ENCODE measurements at places on chromosomes 5 and 9.

DNA sequence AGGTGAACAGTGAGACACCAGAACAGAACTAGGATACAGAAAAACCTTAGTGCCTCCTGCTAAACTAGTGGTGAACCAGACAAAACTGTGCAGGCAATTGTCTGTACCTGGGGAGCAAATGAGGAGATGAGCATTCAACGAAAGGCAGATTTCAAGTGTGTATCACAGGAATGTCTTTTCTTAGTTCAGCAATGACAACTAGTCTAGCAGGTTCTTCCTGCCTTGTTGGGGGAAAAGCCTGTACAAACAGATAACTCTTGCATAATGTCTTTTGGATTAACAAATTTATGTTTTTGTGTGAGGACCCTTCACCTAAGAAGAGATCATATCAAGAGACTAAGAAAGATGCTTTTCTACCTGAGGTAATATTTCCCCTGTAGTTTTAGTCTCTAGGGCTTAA lies 21.8 kb upstream of the DENND4C start:
- no peak for DNase-seq

DNA sequence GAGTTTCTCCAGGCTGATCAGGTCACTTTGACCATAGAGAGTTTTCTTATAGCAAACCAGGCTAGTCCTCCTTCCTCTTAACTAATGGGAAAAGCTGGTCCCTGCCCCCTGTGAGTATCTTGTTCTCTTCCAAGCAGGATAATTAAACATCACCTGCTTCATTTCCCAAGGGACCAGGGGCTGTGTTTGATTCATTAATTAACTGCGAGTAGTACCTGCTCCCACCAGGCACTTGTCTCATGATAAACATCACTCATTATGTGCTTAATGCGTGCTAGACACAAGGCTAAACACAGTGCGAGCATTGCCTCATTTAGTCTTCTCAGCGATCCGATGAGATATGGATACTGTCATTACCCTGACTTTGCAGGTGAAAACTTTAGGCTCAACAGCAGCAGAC lies 1.7 kb upstream of the FAM163B start:
- DNase-seq, result no peak

GRCh38 chr9:117548556-117548955 lies 133.7 kb upstream of the ASTN2 start:
- DNase-seq, result no peak

- DNase-seq, result no peak
These were observed 82.1 kb downstream of the LMX1B start for GRCh38 chr9:126695701-126696400.

DNA sequence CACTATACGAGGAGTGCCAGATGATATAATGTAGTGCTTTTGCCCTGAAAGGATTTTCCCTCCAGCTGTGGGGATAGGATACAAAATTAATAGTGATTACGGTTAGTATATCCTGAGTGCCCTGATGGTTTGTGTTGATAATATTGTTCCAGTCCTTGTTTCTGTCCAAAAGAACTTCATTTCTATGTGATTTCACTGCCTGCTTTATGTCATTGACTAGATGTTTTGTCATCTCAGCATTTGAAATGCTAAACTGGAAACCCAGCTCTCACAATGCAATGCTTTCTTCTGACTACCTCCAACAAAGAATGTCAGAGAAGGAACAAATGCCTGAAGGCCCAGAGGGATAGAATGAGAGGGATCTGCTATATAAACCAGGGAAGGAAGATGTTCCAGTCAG lies 177.8 kb downstream of the NIPBL start:
- DNase-seq, result no peak

- DNase-seq, result no peak
These were observed 108.1 kb upstream of the MVB12B start for GRCh38 chr9:126218359-126219125.

- no peak for DNase-seq
These were observed 241.7 kb upstream of the NR4A3 start for GRCh38 chr9:99579964-99580363.

DNA sequence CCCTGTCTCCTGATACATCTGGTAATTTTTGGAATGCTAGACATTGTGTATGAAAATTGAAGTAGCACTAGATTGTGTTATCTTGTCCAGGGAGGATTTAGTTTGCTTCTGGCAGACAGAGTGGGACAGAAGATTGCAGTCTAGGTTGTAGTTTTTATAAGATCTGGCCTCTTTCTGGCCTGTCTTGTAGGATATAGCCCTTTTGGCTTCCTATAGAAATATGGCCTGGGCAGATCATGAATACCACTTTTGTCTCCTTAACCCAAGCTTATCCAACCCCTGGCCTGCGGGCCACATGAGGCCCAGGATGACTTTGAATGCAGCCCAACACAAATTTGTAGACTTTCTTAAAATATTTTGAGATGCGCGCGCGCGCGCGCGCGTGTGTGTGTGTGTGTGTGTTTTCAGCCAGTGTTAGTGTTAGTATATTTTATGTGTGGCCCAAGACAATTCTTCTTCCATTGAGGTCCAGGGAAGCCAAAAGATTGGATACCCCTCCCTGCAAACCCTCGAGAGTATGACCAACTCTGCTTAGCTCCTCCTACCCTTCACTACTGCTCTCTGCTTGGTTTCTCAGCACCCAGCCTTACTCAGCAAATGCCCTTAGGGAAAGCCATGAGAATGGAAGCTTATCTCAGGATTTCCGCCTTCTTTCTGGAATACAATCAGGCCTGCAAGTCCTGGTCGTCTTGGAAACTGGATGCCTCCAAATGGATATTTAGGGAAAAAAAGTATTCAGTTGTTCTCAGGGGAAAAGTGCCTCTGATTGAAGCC lies 26.5 kb downstream of the ANKRD33B start:
- DNase-seq, result no peak

DNA sequence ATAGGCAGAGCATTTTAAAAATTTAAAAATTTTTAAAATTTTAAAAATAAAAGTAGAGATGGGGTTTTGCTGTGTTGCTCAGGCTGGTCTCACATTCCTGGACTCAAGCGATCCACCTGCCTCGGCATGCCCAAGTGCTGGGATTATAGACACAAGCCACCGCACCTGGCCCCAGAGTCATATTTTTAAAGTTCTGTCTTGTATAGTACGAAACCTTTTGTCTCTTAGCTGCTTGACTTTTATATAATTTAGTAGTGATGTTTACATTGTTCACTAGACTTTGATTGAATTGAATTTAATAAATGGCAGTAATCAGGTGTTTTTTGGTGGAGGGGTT lies 31.0 kb downstream of the LRRTM2 start:
- DNase-seq, result no peak

- DNase-seq, result no peak
These were observed 212.4 kb downstream of the GNA14 start for GRCh38 chr9:77435688-77436087.

GRCh38 chr9:89609426-89610006 lies 4.7 kb downstream of the GADD45G start:
- DNase-seq, result no peak

- no peak for DNase-seq
These were observed 177.0 kb upstream of the PTGER4 start for GRCh38 chr5:40502736-40503135.

GRCh38 chr5:14528926-14529325 lies 52.7 kb upstream of the OTULINL start:
- no peak for DNase-seq

- DNase-seq, result no peak
These were observed 497.6 kb downstream of the IRX1 start for GRCh38 chr5:4093236-4093635.

- no peak for DNase-seq
These were observed 20.2 kb downstream of the ZBED3 start for GRCh38 chr5:77066823-77067442.

GRCh38 chr5:1414311-1415058 lies 30.8 kb downstream of the SLC6A3 start:
- DNase-seq, result no peak

GRCh38 chr5:109996246-109996645 lies 306.5 kb downstream of the MAN2A1 start:
- DNase-seq, result no peak
